ENCODE measurements at places on chromosomes 16 and 17.

- no peak for DNase-seq
Measured at GRCh38 chr16:67966549-67967182, 1.8 kb downstream of the SLC12A4 start.

DNA sequence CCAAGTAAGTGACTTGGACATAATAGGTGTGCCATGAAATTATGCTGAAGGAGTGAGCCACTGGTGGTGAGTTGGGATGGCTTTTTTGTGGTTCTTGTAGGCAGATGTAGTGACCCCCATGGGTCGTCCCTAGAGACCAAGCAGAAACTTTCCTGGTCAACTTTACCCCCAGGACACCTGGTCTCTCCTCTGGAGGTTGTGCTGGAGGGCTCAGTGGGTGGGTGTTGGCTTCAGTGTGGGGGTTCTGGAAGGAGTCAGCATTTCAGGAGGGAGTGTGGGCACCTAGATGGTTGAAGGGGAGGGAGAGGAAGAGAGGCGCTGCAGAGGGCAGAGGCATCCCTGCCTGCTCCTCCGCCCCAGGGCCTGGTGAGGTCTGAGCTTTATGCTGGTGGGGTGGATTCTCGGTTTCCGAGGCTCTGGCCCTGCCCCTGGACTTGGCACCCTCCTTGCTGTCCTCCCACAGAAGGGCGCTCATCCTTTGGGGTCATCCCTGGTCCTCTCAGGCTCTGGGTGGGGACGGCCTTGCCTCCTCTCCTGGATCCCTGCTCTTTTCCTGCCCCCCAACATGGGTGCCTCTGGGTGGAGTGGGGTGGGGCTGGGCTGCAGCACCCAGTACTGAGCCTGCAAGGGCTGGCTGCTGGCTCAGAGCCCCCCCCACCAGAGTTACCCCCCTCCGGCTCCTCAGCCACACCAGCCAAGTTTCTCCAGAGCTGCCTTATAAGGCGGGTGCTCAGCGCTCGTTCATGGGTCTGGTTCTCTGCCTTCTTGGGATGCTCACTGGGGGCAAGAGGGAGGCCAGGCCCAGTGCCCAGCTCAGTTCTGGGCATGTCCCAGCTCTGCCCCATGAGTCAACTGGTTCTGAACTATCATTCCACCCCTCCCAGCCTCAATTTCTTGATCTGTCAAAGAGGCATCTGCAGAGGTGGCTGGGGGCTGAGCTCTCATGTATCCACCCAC lies 266.8 kb downstream of the SEC14L1 start:
- no peak for DNase-seq

GRCh38 chr17:8766731-8767130 lies 8.4 kb upstream of the SPDYE4 start:
- no peak for DNase-seq

DNA sequence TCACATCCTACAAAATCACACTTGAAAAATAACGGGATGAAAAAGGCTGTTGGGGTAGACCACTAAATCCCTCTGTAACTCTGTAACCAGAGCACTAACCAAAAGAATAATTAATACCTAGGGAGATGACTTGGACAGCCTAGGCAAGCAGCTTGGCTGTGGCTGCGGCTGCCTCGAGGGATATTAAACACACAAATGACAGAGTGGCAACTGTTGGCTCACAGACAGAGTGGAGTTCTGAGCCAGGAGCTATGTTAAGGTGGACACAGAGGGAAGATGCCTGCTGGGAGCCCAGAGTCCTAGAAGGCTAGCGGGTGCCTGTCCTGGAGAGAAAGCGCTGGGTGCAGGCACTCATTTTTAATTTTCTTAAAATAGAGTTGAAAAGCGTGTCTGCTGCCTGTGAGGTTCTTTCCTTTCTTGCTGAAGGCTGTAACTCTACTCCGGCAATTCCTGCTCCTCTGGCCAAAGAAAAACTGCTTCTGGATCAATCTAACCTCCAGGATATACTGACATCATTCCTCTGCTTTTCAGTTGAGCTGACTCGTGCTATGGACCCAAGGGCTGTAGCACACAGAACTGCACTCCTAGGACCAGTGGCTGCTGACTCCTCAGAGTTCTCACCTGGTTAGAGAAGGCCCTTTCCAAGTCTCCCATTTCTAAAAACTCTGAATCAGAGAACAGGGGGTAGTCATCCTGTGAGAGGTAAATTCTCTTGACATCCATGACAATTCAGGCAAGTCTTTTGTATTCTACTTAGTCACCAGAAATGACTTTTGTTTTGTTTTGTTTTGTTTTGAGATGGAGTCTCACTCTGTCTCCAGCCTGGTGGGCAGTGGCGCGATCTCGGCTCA lies 147.9 kb downstream of the STX8 start:
- DNase-seq = no peak

DNA sequence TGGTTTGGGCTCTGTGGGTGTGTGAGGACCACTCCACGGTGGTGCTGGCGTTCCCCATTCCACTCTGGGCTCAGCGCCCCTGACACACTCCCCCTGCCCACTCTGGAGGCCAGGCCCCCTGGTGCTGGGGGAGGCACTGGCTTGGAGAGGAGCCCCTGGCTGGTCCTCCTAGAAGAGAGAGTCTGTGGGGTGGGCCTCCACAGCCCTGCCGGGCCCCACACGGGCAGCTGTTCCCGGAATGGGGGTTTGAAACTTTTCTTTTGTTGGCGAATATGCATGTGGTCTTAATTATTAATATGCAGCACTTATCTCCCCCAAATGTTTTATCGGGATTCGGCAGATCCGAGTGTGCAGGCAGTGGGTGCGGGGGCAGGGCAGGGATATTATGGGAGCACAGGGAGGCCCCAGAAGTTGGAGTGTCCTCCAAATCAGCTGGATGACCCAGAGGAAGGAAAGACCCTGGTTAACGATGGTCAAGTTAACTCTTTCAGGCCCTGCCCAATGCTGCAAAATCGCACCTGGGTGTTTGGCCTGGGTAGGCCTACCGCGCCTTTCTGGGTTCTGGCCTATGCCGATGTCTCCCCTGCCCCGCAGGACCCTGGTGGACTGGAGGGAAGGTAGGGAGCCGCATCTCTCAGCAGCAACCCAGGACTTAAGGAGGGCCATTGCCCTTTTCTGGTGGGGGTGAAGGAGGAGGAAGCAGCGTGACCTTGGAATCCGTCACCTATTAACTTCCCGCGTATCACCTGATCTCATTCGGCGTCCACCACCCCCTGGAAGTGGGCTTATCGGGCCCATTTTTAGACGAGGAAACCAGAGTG lies 36.0 kb downstream of the TMEM235 start:
- DNase-seq = no peak

- DNase-seq = no peak
Measured at GRCh38 chr17:57368637-57369336, 112.5 kb downstream of the MSI2 start.

DNA sequence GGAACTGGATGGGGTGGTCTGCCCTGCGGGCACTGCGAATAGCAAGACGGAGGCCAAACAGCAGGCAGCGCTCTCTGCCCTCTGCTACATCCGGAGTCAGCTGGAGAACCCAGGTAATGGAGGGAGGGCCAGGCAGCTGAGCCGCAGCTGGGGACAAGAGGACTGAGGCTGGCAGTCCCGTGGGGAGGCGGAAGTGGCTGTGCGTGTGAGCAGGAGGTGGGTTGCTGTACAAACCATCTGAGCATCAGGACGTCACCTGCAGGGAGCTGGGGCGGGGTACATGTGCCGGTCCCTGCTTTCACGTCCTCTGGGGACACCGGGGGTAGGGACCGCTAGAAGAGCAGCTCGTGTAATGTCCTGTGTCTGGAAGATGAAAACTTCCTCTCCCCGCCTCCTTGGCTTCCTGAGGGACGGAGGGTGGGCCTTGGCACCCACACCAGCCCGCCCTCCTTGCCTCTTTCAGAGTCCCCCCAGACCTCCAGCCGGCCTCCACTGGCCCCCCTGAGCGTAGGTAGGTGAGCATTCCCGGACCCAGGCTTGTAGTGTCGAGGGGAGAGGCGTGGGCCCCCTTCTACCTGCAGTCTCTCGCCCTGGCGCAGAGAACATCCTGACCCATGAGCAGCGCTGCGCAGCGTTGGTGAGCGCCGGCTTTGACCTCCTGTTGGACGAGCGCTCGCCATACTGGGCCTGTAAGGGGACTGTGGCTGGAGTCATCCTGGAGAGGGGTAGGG lies 3.7 kb downstream of the ADAD2 start:
- peak; percentile 58 for DNase-seq

DNA sequence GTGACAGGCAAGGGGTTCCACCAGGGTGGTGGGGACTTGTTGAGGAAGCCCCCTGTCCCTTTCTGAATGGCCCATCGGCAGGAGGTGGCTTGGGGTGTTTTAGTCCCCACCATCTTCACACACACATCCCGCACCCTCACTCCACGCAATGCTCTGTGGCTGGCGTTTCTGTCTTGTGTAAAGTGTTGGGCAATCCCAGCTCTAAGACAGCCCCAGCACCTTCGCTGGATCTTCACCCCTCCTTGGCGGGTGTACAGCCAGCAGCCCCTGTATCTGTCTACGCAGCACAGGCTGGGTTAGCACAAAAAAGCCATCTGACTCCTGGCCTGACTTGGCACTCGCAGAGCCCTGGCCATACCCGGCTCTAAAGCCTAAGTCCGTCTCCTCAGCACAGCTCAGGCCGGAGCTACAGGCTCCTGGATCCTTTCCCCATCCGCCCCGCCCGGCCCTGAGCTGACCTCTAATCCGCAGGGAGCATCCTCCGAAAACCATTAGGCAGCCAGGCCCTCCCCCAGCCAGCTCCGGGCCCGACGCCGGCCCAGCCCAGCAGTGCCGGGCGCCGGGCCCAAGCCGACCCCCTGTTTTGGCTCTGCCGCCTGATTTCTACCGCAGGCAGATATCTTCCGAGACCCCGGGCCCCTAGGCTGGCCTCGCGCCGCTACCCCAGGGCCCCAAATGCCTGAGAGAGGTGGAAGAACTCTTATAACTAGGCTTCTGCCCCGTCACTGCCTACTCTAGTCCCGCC lies 42.4 kb upstream of the TAC4 start:
- DNase-seq = no peak

GRCh38 chr17:17386094-17386800 lies 83.1 kb downstream of the NT5M start:
- DNase-seq = no peak

- no peak for DNase-seq
Measured at GRCh38 chr16:29909391-29909790, 9.1 kb downstream of the ASPHD1 start.

DNA sequence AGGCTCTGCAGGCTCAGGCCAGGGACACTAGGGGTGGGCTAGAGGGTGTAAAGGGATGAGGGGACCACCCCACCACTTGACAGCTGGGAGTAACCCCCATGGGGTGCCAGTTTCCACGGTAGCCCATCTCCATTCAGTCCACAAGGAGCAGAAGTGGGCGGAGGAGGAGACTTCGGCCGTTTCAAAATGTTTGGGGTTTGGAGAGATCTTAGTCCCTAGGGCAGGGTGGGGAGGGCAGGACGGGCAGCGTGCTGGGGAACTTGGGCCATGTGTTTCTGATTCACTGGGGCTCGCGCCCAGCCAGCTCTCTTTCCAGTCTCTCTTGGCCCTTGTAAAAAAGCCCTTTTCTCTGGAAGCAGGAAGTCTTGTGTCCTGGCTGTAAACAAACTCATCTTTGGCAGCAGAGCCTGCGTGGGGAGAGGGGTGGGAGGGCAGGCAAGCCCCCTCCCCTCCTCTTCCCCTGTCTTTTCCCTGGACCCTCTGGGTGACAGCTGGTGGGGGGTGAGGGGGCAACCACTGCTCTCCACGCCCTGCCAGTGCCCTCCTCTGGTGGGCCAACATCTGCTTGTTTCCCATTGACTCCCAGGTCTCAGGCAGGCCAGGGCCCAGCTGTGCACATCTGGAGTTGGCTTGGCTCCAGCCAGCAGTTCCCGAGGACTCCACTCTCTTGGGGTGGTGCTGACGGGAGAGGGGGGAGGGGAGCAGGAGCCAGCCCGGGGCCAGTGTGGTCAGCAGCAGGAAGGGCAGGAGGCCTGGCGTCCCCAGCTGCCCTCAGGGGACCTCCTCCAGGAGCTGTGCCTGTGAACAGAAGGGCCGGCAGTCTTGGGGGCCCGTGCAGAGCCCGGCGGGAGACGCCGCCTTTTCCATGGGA lies 8.1 kb downstream of the CYGB start:
- no peak for DNase-seq

GRCh38 chr16:61834082-61834481 lies 202.2 kb downstream of the CDH8 start:
- no peak for DNase-seq

DNA sequence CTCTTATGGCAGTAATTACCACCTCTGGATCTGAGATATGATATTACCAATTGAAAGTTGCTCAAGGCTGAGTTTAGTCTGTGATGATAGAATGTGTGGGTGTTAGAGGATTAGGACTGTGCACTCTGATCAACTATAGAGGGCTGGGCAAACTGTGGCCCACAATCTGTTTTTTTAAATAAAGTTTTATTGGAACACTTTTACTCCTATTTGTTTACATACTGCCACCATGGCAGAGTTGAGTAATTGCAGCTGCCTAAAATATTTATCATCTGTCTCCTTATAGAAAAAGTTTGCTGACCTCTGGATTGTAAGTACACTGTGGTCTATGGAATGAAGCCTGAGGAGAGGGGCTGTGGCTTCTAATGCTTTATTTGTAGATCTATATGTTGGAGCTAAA lies 71.5 kb upstream of the N4BP1 start:
- DNase-seq = no peak

- DNase-seq = no peak
Measured at GRCh38 chr17:703081-703875, 11.4 kb downstream of the VPS53 start.

DNA sequence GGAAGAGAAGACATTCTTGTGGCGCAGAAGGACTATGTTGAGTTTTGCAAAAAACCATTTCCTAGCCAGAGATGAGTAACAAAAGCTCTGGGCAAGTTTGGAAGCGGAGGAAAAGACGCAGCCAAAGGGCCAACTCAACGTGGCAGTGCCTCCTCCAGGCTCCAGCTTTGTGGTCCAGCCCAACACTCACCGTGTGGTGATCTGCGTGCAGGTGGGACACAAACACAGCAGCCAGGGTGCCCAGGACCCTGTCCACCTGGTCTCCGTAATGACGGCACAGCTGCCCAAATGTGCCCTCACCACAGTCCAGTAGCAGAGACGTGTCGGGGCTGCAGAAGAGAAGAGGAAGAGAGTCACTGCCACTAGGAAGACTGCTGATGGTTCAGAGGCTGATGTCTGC lies 21.5 kb downstream of the ELAC2 start:
- no peak for DNase-seq

- no peak for DNase-seq
Measured at GRCh38 chr16:72125635-72126428, 32.2 kb downstream of the DHX38 start.

GRCh38 chr17:64638552-64639203 lies 23.4 kb downstream of the SMURF2 start:
- no peak for DNase-seq

Measured in activated CD4-positive, alpha-beta T cell treated with anti-CD3 and anti-CD28 coated beads for 48 hours (primary cell).